Mucosa of gallbladder (tissue), 1 donor: ENCODE measurements at places on chromosomes 2 and 18.

DNA sequence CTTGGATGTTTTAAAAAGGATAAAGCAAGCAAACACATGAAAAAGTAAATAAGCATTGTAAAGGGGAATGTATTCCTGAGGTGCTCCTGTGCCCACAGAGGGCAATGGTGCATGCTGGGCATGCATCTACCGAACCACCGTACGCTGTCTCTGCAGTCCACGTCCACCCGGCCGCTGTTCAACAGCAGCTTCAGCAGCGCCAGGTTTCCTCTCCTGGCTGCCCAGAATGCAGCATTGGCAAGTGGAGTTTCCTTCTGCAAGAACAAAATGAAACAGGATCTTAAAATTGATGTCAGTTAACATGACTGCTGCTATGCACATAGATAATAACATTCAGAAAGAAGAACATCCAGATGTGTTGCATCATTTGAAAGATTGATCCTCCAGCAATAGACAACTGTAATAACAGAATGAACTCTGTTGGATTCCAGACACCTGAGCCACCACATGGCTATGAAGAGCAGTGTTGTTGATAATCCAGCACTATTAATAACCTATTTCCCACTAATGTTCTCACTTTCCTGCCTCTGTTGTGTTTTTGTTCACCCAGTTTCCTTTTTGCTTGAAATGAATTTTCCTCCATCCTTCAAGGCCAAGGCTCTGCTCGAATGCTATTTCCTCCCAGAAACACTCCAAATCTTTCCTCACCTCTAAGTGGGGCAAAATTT lies 13.6 kb downstream of the ANKRD29 start:
- no peak for DNase-seq

DNA sequence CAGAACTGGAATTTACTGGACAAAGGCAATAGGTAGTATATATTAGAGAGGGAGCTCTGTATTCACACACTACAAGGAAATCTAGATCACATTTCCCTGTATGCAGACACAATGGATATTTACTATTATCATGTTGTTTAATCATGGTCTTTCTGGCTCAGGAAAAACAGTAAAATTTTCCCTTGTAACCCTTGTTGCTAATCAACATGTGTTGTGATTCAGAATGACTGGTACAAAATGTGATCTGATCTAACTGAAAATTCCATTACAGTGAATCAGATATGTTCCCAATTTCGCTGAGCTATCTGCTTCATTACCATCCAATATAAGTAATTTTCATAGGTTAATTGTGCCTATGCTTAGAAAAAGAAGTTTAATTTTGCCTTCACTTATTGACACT lies 1109.7 kb downstream of the LRP1B start:
- no peak for DNase-seq

DNA sequence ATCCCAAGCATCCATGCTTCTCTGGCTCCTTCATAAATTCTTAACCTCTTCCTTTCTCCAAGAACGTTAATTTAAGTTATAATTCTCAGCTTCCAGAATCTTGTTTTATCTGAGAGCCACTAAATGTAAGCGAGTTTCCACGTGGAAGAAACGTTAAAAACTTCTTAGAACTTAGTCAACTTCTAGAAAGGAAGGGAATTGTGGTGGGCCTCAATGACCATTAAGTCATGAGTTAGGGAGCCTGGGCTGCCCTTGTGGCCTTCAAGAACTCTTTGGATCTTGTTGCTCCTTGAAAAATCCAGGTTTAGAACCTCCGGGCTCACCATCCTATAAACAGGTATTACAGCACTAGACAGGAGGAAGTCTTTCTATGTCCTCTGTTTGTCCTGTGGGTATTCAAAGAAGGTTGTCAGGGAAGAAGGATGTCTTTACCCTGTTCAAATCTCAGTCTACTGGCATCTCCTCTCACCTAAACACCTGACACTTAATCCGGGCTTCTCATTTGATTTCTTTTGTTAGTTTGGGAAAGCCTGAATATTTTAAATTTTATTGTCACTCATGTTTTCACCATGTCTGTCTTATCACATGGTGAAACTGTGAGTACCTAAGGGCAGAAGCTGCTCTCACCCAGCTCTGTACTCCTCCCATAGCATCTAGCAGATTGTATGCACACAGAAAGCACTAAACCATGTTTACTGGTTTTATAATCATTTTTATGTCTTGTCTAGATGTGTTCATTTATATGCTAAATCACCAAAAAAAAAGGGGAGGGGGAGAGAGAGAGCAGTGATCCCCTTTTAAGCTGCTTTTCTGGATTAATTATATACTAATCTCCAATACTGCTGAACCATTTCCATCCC lies 6.3 kb downstream of the RND3 start:
- DNase-seq, result no peak

DNA sequence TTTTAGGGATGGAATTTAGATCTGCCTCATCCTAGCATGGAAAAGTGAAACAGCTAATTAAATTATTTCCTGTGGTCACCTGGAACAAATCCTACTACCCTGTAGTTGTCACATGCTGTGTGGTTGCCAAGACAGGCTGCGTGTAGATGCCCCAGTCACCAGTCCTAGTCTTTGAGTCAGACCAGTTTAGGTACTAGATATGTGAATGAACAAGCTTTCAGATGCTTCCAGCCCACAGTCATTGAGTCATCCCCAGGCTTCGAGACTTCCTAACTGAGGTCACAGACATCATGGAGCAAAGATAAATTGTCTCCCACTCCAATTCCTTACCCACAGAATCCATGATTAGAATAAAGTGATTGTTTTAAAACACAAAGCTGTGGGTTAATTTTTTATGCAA lies 35.8 kb upstream of the GRB14 start:
- DNase-seq, result no peak

GRCh38 chr2:177001334-177001733 lies 211.3 kb upstream of the HNRNPA3 start:
- no peak for DNase-seq

- no peak for DNase-seq
These were observed 211.4 kb upstream of the SMIM21 start for GRCh38 chr18:75638776-75639471.

GRCh38 chr2:4903656-4904348 lies 788.4 kb upstream of the SOX11 start:
- no peak for DNase-seq

GRCh38 chr2:124437811-124438210 lies 412.7 kb downstream of the CNTNAP5 start:
- no peak for DNase-seq

- DNase-seq, result no peak
These were observed 13.4 kb upstream of the CREG2 start for GRCh38 chr2:101400506-101401325.

- DNase-seq, result peak; percentile 12
These were observed 335.7 kb upstream of the HS6ST1 start for GRCh38 chr2:128654408-128654807.

DNA sequence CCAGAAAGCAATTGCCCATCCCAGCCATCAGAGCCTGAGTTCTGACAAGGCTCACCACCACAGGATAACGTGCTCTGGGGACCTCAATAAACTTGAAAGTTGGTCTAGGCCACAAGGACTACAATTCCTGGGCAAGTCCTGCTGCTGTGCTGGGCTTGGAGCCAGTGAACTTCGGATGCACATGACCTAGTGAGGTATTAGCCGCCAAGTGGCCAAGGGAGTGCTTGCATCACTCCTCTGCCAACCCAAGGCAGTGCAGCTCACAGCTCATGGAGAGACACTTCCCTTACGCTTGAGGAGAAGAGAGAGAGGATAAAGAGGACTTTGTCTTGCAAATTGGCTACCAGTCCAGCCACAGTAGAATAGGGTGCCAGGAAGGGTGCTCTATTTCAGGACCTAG lies 219.6 kb downstream of the MBD2 start:
- DNase-seq, result no peak

GRCh38 chr2:113922784-113923183 lies 32.9 kb downstream of the ACTR3 start:
- DNase-seq, result no peak

GRCh38 chr18:66780609-66781008 lies 176.7 kb upstream of the CDH19 start:
- DNase-seq, result no peak

GRCh38 chr2:126774290-126774689 lies 118.3 kb downstream of the GYPC start:
- no peak for DNase-seq

- no peak for DNase-seq
These were observed 63.5 kb upstream of the TAF1B start for GRCh38 chr2:9779596-9780264.

DNA sequence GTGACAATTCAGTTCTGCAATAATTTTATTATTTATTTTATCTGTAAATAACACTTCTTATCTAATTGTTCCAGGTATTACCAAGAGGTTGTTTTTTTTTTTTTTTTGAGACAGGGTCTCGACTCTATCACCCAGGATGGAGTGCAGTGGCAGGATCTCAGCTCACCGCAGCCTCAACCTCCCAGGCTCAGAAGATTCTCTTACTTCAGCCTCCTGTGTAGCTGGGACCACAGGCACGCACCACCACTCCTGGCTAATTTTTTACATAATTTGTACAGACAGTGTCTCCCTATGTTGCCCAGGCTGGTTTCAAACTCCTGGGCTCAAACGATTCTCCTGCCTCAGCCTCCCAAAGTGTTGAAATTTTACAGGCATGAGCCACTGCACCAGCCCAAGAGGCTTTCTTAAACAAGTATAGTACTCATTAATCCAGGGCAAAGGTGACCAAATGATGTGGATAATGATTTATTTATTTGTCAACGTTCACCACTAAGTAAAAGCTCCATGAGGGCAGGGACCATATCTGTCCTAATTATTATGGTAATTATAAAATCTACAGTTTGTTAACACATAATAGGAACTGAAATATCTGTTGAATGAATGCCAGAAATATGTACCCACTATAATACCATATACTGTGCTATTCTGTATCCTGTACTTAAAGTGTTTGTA lies 12.0 kb downstream of the STK17B start:
- DNase-seq, result no peak

GRCh38 chr2:190110699-190111098 lies 48.2 kb upstream of the MSTN start:
- DNase-seq, result no peak

DNA sequence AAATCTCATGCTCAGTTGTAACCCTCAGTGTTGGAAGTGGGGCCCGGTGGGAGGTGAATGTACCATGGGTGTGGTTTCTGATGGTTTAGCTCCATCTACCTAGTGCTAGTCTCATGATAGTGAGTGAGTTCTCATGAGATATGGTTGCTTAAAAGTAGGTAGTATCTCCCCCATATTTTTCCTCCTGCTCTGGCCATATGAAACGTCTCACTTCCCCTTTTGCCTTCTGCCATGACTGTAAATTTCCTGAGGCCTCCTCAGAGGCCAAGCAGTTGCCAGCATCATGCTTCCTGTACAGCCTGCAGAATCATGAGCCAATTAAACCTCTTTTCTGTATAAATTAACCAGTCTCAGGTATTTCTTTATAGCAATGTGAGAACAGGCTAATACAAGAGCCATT lies 62.8 kb upstream of the RNF152 start:
- no peak for DNase-seq

GRCh38 chr18:62897153-62897552 lies 181.8 kb downstream of the PHLPP1 start:
- no peak for DNase-seq
